ENCODE measurements at places on chromosomes 11 and 22.

DNA sequence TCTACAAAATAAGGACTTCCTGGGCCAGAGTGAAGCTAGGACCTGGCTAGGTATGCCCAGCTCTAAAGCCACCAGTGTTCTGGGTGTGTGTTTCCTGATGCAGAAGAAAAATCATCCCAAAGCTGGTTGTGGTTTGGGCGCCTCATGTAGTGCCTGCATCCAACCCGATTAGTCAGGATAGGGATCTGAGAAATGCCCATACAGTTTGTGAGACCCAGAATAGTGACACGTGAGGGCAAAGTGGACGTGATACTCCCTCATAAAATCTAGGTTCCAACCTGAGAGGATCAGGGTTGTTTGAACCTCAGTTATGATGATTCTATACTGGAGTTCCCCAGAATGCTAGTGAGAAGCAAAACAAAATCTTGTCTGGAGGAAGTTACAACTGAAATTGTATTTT lies 238.4 kb downstream of the TBC1D22A start:
- no peak for DNase-seq

- DNase-seq = no peak
Observed at GRCh38 chr11:76371170-76371569, 9.8 kb downstream of the THAP12 start.

DNA sequence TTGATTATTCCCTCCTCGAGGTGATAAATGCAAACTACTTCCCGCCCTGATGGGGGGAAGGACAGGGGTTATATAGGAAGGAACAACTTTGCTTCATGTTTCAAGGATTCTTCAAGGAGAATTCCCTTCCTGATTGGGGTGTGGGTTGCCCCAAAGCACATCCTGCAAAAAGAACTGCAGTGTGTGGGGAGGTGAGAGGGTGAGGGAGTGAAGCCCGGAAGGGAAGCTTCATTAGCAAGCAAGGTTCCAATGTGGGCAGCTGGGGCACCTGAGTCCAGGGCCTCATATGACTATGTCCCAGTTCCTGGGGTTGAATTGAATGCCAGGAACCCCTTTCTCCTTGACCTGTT lies 326.0 kb downstream of the MN1 start:
- no peak for DNase-seq

GRCh38 chr11:66728693-66729385 lies at the start of gene SPTBN2:
Gene SPTBN2 (minus strand): TSS chr11:66729216. CDS start chr11:66721240, 7,976 bp downstream.
- DNase-seq = no peak

DNA sequence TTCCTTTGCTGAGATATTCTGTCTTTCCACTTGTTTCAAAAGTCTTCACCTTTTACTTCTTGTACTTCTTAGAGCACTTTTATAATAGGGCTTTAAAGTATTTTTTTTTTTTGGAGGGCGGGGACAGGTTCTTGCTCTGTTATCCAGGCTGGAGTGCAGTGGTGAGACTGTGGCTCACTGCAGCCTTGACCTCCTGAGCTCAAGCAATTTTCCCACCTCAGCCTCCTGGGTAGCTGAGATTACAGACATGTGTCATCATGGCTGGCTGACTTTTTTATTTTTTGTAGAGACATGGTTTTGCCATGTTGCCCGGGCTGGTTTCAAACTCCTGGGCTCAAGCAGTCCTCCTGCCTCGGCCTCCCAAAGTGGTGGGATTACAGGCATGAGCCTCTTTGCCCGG lies 57.9 kb downstream of the DYNC2H1 start:
- DNase-seq = no peak

GRCh38 chr11:6876325-6876724 lies at the start of gene OR10A4:
Gene OR10A4 (plus strand): TSS chr11:6876625. CDS start chr11:6876648, 23 bp downstream.
- no peak for DNase-seq

DNA sequence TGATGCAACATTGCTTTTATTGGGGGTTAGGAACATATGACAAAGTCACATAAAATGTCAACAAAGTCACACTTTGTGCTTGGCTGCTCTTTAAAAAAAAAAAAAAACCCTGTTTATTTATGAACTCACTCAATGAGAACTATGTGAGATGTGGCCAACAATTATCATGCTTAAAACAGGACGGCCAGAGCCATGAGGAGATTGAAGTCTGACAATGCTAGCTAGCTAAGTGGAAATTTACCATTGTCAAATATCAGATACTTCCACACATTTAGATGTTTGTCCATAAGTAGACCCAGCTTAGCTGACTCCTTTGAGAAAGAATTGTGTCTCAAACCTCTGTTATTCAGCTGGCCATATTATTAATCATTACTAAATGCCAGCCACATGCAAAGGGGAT lies 26.9 kb downstream of the BLID start:
- DNase-seq = no peak

- DNase-seq = no peak
Observed at GRCh38 chr11:100711984-100712383, 24.9 kb downstream of the ARHGAP42 start.

GRCh38 chr11:92822410-92822809 lies 147.0 kb upstream of the MTNR1B start:
- no peak for DNase-seq

DNA sequence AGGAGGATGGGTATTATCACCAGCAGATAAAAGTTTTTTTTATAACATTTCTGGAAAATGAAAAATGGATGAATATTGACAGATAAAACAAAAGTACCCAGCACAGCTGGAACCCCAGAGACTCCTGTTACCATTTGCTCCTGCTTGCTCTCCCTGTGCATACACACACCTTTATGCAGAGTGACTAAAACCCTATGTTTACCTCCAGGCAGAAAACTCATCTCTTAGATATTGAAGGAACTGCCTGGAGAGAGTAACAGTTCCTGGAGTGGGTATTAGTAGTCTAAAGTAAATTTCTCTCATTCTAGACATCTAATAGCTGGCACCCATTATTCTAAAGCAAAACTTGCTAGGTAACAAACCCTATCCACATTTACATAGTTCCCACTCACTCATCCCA lies 38.0 kb downstream of the CYP2R1 start:
- no peak for DNase-seq

DNA sequence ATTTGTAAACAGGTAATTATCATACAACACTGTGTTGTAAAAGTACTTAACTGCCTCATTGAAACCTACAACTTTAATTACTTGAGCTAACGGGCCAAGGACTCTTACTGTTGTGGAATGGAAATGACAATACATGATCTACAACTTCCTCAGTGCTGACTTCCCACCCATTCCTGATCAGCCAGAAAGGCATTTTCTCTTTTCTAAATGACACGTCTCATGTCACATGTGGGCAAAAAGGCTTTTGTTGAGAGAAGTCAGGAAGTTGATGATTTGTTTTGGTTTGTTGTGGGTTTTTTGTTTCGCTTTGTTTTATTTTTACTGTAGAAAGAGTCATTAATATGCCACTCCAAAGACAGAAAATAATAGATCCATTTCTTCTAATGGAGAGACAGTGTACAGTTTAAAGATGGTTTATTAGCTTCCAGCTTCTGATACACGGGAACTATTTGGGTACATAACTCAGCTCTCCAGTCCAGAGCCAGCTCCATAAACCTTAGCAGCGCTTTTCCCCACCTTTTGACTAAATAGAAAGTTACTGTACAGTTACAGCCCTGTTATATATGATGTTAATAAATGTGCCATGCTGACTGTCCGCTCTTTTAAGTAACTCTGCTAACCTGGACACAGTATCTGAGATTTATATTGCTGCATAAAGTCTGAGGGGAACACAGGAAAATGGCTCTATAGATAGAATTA lies 509.4 kb upstream of the API5 start:
- no peak for DNase-seq

All from left lobe of liver (tissue), 2 donors.